ENCODE measurements at places on chromosomes 11 and 22.

- no peak for DNase-seq
These were observed 1.0 kb downstream of the PCNX3 start for GRCh38 chr11:65616575-65617001.

DNA sequence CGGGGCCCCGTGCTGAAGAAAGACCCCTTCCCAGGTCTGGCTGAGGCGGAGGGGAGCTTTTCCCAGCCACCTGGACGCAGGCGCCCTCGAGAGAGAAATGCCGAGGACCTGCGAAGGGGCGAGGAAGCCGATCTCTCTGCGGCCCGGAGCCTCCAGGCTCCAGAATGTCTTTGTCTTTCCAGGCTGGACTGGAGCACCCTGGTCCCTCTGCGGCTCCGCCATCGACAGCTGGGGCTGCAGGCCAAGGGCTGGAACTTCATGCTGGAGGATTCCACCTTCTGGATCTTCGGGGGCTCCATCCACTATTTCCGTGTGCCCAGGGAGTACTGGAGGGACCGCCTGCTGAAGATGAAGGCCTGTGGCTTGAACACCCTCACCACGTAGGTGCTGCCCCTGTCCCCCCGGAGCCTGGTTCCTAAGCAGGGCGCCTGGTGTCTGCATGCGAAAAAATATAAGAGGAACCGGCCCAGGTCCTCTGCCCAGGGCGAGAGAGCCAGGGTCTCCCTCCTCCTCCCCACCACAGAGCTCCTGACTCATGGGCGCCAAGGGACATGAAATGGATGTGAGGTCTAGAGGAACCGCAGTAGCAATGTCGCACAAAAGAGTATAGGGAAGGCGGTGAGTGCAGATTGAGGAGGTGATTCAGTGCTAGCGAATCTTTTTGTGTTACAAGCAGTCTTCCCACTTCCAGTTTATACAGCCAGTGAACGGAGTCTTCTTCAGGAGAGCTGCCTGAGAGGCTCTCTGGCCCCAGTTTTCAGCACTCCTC is 11.0 kb downstream of the GLB1L2 start:
- no peak for DNase-seq

DNA sequence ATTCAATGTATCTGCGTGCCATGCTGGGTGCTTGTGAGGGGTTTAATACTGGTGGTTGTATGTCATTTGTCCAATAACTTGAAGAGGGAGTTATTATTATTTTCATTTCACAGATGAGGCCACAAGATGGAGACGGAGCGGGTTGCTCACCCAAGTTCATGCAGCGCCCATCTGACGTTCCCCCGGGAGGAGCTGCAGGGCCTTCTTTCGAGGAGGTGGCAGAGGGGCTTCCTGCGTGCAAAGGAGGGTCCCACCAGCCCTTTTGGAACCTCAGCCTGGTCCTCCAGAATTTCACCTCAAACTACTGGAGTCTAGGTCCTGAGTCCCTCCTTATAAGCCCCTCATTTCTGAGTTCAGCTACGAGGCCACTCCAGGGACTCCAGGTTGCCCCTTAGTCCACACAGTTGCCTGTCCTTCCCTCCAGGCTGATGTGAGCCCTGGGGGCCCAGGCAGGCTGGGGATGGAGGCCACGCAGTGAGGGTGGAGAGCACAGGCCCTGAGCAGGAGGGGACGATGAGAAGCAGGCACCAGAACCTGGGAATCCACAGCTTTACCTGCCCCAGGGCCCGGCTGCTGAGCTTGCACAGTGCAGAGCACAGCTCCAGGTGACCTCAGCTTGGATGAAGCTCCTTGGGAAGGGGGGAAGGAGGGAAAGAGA is 2.9 kb upstream of the VSIG10L2 start:
- DNase-seq = no peak

DNA sequence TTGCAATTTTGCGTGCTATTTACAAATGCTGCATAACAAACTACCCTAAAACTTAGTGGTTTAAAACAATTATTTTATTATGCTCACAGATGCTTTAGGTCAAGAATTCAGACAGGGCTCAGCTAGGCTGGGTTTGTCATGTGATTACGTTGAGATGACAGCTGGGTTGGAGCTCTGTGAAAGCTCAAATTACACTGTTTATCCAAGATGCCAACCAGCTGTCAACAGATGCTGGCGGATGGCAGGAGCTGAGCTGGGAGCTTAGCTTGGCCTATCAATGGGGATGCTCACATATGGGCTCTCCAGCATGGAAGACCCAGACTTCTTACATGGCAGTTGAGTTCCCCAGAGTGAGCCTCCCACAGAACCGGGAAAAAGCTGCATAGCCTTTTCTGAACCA is 62.7 kb downstream of the STK33 start:
- no peak for DNase-seq

GRCh38 chr11:75471176-75471973 is 38.4 kb upstream of the KLHL35 start:
- no peak for DNase-seq

DNA sequence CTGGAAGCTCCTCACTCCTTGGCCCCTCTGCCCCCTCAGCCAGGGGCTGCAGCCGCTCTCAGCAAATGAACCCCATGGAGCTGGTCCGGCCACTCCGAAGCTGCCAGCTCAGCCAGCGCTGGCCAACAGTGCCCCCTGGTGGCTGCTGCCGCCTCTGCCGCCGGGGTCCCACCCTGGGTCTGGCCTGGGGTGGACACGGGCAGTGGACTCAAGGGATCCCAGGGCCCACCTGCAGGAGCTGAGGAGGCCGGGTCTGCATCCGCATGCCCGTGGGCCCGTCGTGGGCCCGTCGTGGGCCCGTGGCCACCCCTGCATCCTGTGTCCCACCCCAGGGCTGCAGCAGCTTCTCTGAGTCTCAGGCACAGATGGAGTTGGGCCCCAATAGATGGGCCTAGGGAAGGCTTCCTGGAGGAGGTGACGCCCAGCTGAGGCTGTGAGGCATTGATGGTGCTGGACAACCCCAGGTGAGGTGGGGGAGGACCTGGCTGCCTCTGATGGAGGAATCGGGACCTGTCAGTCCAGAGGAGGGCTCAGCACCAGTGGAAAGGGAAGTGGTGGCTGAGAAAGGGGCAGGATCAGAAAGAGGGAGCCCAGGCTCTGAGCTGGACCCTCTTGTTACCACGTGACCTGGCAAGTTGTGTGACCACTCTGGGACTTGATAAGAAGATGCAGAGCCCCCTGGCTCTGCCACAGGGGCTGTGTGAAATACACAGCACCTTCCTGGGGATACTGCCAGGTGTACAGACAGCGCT is 522.3 kb downstream of the BRD1 start:
- peak; percentile 79 for DNase-seq

- DNase-seq = no peak
These were observed 137.6 kb downstream of the MAML2 start for GRCh38 chr11:96205460-96205809.

DNA sequence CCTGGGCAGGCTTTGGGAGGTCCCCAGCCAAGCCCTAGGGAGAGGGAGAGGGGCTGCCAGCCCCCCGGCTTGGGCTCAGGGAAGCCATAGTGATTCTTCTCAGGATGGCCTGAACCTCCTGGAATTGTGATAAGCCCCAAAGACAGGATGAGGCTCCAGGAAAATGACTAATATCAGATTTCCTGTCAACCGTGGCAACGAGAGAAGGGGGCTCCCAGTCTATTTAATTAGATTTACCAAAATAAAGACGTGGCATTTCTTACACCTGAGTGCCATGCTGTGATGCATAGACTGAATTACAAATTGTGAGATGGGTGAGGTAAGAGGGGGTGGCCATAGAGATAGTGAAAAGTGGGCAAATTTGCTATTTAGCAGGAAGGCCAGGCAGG is 20.4 kb downstream of the SERPINH1 start:
- no peak for DNase-seq

GRCh38 chr11:126884192-126884591 is 116.4 kb downstream of the KIRREL3 start:
- DNase-seq = no peak

- DNase-seq = no peak
These were observed 633.8 kb downstream of the DLG2 start for GRCh38 chr11:84993386-84993785.

DNA sequence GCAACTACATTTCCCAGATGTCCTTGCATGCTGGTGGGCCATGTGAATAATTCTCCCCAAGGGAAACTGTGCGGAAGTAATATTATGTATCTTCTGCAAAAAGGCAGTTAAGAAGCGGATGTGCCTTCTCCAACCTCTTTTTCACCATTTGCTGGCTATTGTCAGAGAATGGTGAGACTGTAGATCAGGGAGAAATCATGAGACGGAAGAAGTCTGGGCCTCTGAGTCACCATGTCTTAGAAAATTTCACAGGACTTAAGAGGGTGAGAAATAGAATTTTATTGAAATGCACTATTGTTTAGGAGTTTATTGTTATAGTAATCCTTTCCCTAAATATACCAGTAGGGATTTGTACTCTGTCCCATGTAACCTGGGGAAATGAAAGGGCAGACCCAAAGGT is 298.7 kb upstream of the ZC3H12C start:
- no peak for DNase-seq

GRCh38 chr11:46505741-46506482 is 87.9 kb downstream of the AMBRA1 start:
- DNase-seq = no peak

DNA sequence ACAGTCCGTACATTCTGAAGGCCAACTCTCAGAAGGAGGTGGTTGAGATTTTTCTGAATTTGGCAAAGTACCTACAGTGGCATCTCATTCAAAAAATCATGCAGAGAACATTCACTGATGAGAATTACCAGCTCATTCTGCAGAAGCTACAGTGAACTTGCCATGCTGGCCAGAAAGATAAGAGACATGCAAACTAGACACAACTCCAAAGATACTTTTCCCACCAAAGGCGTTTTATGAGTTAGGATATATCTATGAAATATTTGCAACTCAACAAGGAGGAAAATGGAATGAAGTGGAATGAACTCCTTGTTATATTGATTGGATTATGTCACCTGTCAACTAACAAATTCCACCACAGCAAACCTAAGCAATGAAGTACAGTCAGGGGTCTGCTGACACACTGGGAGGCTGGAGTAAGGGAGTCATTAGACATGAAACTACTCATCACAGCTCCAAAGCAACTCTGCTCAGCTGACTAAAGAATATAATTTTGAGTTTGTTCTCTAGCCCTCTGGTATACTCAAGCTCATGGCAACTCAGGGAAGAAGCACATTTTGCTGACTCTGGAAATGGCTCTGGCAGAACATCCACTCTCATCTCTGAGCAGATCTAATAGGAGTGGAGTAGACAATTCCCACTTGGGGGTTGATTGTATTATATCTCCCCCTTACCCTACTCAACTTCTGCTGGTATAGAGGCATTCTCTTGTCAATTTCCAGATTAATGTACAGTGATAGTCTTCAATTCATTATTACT is 22.9 kb downstream of the MAML2 start:
- no peak for DNase-seq

DNA sequence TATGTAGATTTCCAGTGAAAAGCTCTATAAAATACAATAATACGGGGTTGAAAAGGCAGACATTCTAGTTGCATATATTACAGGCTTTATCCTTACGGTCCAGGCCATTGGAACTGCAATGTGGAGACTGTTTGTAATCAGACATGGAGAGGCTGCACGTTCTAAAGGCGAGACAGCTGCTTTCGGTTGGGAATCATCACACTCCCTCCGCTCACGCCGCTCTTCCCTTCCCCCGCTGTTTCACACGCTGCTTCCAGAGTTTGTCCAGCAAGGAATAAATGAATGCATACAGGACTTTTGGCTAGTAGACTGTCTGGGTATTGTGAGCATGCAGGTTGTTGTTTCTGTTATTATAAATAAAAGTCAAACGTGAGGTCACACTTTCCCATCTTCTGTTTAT is 13.5 kb upstream of the EFCAB6 start:
- no peak for DNase-seq

- no peak for DNase-seq
These were observed 28.1 kb downstream of the PPP6R3 start for GRCh38 chr11:68488623-68489022.

- DNase-seq = no peak
These were observed 226.7 kb upstream of the PDGFD start for GRCh38 chr11:104390651-104391050.

DNA sequence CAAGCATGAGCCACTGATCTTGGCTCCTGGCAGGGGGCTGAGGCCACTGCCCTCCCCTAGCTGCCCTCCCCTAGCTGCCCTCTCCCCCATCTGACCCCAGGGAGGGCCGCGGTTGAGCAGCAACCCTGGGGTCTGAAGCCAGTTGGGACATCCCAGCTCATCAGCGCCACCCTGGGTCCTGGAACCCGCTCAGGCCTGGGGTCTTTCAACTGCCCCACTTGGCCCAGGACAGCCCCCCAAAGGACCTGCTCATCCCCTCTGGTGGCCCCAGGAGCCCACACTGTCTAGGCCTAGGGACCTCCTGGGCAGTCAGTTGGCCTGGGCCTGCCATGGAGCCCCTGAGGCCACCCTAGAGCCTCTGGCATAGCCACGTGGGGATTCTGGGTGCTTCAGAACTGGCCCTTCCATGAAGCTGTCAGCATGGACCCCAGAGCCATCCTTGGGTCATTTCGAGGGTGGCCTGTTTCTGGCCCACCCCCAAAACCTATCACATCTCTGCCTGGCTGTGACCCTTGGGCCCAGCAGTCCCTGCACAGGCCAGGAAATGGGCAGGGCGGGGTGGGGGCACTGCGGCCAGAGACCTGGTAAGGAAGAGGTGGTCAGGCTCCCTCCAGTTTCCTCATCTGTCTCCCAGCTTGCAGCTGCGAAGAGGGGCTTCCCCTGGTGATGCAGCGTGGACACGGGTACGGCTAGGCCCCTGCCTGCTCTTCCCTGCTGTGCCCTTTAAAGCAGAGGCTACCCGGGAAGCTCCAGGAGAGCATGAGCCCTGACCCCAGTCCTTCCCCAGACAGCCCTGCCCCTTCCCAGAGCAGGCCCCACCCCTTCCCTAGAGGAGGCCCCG is 37.9 kb downstream of the MUC2 start:
- no peak for DNase-seq

- no peak for DNase-seq
These were observed 33.7 kb upstream of the PDE3B start for GRCh38 chr11:14609902-14610301.

GRCh38 chr11:78323363-78323762 is 94.3 kb downstream of the GAB2 start:
- DNase-seq = no peak

DNA sequence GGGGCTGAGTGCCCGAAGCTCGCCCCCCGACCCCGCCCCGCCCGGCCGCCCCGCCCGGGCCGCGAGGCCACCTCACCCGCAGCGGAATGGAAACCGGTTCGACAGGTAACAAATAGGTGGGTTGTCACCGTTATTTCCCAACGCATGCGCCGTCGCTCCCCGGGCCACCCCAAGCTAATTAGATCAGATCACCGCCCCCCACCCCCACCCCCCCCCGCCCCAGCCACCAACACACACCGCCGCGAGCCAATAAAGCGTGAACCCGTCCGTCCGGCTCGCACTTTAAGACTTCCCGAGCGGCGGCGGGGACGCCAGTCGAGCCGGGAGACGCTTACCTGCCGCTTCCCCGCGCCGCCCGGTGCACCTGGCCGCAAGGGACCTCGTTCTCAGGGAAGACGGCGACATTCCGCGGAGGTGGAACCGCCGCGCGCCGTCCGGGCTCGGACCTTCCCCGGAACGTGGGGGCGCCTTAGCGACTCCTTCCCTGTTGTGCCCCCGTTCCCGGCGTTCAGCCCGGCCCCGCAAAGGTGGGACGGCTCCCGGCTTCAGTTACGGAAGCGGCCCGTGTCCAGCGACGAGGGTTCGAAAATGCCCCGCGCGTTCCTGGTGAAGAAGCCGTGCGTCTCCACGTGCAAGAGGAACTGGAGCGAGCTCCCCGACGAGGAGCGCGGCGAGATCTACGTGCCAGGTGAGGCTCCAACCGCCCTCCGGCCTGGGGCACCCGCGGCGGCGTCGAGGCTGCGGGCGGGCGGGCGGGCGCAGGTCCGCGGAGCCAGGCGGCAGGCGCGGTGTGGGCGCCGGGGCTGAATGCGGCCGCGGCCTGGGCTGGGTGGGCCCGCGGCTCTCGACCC is at the start of gene OVOL1:
TSS of gene OVOL1 (plus strand) at position 278 of the 851 bp plus-strand sequence. CDS start at position 589, 311 bp downstream.
- DNase-seq = no peak

Data from stimulated activated CD4-positive, alpha-beta T cell treated with anti-CD3 and anti-CD28 coated beads, Interleukin-2, amount 100 ng/mL, for 24 hours (primary cell).